ENCODE measurements at places on chromosomes 3 and 15. TPM values are rescaled to one million over a fixed set of nuclear protein-coding genes. Genes with fewer than 3 reads are reported as not detected.

MST1 gene
- 14.5 TPM for total RNA-seq

LRRN1 gene
- total RNA-seq = 4.8 TPM

- H3K4me1 ChIP-seq = no peaks in the 10 kb centered on the region
- DNase-seq = no peak
- H3K27ac ChIP-seq = no peak overlapping the region
- no peak overlapping the region for H3K4me3 ChIP-seq
- no peaks in the 10 kb centered on the region for H3K36me3 ChIP-seq
Observed at GRCh38 chr15:35206060-35206675, 121.1 kb upstream of the NANOGP8 start.

DNA sequence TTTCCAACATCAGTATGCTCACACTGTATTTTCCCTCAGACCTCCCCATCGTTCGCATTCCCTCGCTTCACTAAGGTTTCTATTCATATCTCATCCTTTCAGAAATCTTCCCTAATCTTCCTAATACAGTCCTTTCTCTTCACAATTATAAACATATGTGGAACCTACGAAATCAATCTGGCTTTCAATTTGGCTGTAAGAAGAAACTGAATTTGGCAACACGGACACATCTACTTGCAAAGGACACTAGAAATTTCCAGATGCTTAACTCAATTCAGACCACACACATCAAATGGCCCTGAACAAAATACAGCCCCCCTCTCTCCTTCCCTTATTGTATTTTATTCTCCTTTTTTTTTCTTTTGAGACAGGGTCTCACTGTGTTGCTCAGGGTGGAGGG is 39.1 kb upstream of the TM4SF19 start:
- no peaks in the 10 kb centered on the region for H3K4me1 ChIP-seq
- DNase-seq = no peak
- H3K27ac ChIP-seq = no peak overlapping the region
- H3K36me3 ChIP-seq = peaks cover 14% of the 10 kb centered on the region

- DNase-seq = no peak
- H3K27ac ChIP-seq = no peak overlapping the region
- H3K36me3 ChIP-seq = no peaks in the 10 kb centered on the region
- no peaks in the 10 kb centered on the region for H3K27me3 ChIP-seq
Observed at GRCh38 chr15:37893309-37893708, 41.1 kb upstream of the TMCO5A start.

DNA sequence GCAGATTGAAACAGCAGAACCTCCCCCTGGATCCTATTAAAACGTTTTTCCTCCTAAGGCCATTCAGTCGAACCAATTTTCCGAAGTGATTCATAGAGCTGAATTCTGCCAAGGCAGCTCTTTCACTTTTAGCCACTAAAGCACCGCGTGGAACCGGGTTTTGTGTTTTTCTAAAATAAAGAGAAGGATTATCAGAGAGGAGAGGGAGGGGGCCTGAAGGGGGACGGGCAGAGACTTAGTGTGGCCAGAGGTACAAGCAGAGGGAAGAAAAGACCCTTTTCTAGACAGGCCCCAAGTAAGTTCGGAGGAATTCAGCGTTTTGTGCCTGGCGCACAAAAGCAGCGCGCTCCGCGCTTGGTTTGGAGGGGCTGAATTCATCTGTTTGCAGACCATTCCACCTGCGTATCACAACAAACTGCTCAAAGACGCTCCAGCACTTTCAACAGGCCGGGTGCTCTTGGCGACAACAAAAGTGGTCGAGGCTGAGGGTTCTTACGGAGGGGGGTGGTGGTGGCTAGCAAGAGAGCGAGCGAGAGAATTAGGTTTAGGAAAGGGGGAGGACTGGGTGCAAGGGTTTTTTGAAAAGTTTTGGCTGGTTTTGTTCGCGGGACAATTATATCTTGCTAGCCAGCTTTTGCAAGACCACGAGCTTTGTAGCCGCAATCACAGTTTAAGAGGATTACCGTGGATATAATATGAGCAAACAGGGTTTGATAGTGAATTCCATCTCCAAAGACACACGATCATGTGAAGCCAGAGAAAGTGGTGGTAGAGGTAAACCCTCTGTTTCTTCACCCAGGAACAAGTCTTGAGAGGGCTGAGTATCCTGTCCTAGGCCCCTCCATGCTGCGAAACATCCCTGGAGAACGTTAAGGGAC is 1.2 kb upstream of the FEZF2 start:
- no peak overlapping the region for H3K27ac ChIP-seq
- no peak overlapping the region for H3K4me3 ChIP-seq

DNA sequence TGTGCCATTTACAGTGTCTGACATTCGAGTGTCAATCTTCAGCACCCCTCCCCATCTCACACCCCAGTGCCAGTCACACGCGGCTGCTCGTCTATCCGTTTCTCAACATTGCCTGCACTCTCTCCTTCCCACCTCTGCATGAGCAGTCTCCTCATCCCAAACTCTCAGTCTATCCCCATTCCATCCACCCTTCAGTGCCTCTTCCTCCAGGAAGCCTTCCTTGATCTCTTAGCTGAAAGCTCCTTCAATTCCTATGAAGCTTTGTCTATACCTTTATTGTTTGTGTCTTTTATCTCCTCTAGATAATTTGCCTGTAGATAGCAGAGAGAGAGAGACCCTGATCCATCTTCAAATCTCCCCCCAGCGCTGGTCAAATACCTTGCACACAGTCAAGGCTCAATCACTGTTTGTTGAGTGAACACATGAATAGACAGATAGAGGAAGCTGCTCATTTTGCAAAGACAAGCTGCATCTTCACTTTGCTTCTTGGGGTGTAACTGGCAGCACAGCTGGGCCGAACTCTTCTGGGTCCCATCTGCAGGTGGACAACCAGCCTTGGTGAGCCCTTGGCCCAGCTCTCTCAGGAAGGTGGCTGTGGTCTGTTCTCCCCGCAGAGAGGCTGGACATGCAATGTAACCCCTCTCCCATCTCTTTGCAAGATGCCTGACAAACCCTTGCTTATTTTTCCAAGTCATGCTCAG is 52.8 kb downstream of the ITGA11 start:
- H3K27me3 ChIP-seq = no peaks in the 10 kb centered on the region
- no peaks in the 10 kb centered on the region for H3K4me1 ChIP-seq
- no peaks in the 10 kb centered on the region for H3K36me3 ChIP-seq
- no peak overlapping the region for H3K27ac ChIP-seq
- no peak for DNase-seq

EPHB1 gene
- total RNA-seq = 1.5 TPM

DNA sequence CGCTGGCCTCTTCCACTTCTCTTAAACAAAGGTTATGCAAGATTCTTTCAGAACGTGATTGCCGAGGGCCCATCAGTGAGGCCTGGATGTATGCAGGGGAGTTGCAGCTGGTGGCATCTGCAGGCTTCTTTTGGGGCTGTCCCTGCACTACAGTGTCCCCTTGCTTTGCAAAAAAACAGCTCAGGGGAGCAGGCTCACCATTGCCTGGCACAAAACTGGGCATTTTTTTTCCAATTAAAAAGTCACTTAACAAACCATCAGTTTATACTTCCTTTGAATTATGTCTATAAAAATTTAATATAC is 148.6 kb downstream of the ATP10A start:
- H3K4me1 ChIP-seq = no peaks in the 10 kb centered on the region
- no peaks in the 10 kb centered on the region for H3K36me3 ChIP-seq
- H3K4me3 ChIP-seq = no peak overlapping the region
- no peaks in the 10 kb centered on the region for H3K27me3 ChIP-seq

- no peaks in the 10 kb centered on the region for H3K27me3 ChIP-seq
- DNase-seq = no peak
- no peak overlapping the region for H3K4me3 ChIP-seq
- no peaks in the 10 kb centered on the region for H3K4me1 ChIP-seq
- H3K27ac ChIP-seq = no peak overlapping the region
- no peaks in the 10 kb centered on the region for H3K36me3 ChIP-seq
Observed at GRCh38 chr15:33795070-33795469, 173.2 kb upstream of the CHRM5 start.

DNA sequence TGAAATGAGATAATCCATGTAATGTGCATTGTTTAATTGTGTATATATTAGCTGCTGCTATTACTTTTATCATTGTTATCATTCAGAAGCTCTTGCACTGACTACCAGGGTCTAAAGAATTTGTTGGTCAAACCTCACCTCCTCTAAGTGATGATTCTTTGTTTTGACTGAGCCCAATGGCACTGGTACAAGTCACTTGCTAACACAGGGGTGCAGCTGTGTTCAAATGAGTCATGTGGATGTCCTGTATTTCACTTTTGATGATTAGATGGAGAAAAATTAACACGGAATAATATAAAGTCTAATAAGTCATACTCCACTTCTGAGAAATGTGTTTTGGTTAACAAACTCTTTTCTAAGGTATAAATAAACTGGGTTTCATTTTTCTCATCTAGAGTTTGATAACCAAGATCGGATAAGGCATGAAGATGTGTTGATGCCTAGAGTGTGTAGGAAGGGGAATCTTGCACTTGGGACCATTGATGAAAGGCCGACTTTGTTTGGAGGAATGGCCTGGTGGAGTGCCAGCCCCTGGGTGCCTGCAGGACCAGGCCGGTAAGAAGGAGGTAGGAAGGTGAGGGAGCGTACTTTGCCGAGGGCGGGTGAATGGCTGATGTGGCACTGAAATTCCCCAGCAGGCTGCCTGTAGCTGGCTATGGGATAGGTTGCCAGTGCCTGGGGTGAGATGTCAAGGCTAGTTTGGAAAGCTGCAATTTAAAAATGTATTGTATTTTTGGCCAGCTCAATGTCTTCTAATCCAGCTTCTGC is 244.7 kb upstream of the ZPLD1 start:
- no peaks in the 10 kb centered on the region for H3K36me3 ChIP-seq
- H3K27me3 ChIP-seq = no peaks in the 10 kb centered on the region
- H3K4me1 ChIP-seq = peaks cover 12% of the 10 kb centered on the region
- DNase-seq = no peak

DNA sequence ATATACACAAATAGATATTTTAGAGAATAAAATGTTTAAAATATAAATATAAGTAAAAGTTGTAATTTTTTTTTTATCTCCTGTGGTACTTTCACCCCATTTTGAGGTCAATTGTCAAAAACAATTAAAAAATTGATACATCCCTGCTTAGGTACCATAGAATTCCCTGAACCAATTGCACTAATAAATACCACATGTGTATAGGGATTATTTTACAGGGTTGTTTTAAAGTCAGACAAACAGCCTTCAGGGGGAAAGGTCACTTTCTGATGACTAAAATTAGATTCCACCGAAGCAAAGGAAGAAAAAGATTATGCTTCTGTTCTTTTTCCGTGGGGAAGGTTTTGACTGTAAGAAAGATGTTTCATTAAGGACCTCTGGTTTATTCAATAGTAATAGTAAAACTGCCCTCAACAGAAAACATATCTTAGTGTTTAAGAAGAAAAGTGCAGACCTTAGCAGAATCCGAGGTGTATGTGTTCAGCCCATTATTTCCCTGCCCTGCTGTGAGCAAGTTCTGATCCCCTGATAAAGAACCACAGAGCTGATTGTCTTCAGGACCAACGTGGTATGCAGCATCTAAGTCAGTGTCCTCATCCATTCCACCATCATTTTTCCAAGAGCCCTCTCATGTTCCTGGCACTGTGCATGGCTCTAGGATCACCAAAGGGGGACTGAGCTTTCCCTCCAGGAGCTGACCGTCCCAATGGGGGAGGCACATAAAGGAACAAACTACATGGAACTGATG is 132.9 kb upstream of the IL12A start:
- H3K36me3 ChIP-seq = no peaks in the 10 kb centered on the region
- H3K4me1 ChIP-seq = peaks cover 54% of the 10 kb centered on the region
- no peaks in the 10 kb centered on the region for H3K27me3 ChIP-seq
- peak overlapping the region; percentile 74 for H3K27ac ChIP-seq

- peak overlapping the region; percentile 99 for H3K27ac ChIP-seq
- no peaks in the 10 kb centered on the region for H3K27me3 ChIP-seq
- peak overlapping the region; percentile 73 for H3K4me3 ChIP-seq
Observed at GRCh38 chr15:63156755-63157117, 541 bp downstream of the RPS27L start.

DNA sequence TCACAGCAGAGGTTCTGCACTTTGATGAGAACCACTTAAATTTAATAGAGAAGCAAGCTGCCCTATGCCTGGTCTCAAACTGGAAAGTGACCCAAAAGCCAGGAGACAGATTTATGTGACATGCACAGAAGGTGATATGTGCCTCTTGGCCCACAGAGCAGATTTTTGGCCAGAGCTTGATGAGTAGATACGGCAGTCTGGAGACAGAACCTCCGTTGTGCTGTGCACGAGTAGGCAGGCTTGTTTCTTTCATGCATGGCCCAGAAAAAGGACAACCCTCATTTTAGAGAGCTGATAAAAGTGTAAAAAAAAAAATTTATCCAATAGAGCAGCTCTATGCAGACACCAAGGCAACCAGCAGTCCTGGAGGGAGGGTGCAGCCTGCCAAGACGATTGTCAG is 423.1 kb downstream of the CNTN6 start:
- H3K4me1 ChIP-seq = no peaks in the 10 kb centered on the region
- H3K36me3 ChIP-seq = no peaks in the 10 kb centered on the region
- no peaks in the 10 kb centered on the region for H3K27me3 ChIP-seq

GRCh38 chr15:99321468-99321867 is 70.2 kb downstream of the LRRC28 start:
- no peaks in the 10 kb centered on the region for H3K4me1 ChIP-seq
- H3K36me3 ChIP-seq = no peaks in the 10 kb centered on the region
- H3K27me3 ChIP-seq = no peaks in the 10 kb centered on the region
- DNase-seq = no peak
- no peak overlapping the region for H3K27ac ChIP-seq

SPINK8 gene
- total RNA-seq = not detected

LRRC2 gene
- 4.2 TPM for total RNA-seq

CCNB2 gene
- total RNA-seq = 1.7 TPM

DNA sequence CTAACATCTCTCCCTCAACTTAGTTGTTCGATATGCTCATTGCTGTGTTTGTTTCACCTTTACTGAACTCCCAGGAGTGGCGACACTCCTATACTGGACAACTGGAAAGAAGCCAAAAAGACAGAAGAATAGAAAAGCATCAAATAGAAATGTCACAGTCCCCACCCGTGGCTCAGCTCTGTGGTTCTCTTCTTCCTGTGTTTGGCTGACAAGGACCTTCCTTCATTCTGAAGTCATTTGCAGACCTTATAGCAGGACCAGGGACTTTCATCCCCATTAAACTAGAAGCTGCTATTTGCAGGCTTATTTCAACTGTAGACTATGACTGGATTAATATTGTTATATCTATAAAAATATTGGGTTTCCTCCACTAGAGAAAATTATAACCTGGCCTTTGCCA is 125.9 kb downstream of the NECTIN3 start:
- DNase-seq = no peak
- peaks cover 5% of the 10 kb centered on the region for H3K36me3 ChIP-seq
- H3K4me3 ChIP-seq = no peak overlapping the region
- H3K27ac ChIP-seq = no peak overlapping the region

TMF1 gene
- total RNA-seq = 31.6 TPM

DNA sequence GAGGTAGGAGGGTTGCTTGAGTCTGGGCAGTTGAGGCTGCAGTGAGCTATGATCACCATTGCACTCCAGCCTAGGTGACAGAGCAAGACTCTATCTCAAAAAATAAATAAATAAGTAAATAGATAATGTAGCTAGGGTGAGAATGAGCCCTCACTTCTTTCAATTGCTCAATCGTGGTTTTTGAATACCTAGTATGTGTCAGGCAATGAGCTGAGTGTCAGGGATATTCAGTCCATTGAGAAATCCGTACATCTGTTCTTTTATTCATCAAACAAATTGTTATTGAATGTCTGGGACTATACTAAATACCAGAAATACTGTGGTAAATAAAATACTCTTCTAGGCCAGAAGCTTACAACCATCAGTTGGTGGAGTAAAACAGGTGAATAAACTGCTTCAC is 6.2 kb upstream of the ZNF148 start:
- no peak overlapping the region for H3K27ac ChIP-seq
- H3K4me1 ChIP-seq = no peaks in the 10 kb centered on the region
- H3K4me3 ChIP-seq = no peak overlapping the region

CTSH gene
- 699 TPM for total RNA-seq
